ENCODE measurements at places on chromosomes 1 and 21.
A peak's percentile ranks its signal among the peaks of the same experiment; 100 is the strongest.

DNA sequence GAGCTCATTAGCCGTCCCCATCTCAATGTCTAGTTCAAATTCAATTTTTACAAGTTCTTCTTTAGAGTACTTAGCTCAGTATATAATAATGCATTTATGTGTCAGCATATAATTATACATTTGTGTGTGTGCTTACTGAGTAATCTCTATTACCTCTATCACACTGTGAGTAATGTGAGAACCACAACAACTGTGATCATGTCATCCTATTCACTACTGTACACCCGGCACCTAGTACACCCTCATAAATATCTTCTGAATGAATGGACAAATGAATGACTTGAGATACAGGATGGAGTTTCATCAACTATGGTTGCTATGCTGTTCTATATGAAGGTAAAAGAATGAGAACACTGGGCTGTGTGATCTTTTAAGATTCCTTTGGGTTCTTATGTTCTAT, 124.0 kb downstream of the GPATCH2 start:
- DNase-seq: no peak

GRCh38 chr1:206507284-206508129, at the start of gene RASSF5:
Gene RASSF5 (plus strand): TSS chr1:206507531. CDS start chr1:206507603, 72 bp downstream.
- peak; percentile 88 for DNase-seq

- DNase-seq: no peak
Observed at GRCh38 chr1:107529511-107530149, 388.8 kb downstream of the NTNG1 start.

GRCh38 chr1:91818713-91818975, 67.3 kb downstream of the TGFBR3 start:
- no peak for DNase-seq

DNA sequence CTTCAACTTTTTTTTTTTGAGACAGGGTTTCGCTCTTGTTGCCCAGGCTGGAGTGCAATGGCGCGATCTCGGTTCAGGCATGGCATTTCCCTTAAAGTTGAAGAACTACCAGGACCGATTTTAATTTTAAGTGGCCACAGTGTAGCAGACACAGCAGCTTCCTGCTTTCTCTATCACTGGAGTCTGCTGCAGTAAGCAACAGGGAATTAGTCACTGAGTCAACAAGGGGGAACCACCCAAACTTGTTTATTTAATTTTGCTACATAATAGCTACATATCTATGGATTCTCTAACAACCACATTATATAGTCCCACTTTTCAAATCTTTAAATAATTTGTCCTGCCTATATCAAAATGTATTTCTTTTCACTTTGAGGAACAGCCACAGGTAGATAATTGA, 12.5 kb upstream of the TNNI3K start:
- DNase-seq: no peak

- no peak for DNase-seq
Observed at GRCh38 chr1:57269630-57270225, 154.1 kb downstream of the DAB1 start.

DNA sequence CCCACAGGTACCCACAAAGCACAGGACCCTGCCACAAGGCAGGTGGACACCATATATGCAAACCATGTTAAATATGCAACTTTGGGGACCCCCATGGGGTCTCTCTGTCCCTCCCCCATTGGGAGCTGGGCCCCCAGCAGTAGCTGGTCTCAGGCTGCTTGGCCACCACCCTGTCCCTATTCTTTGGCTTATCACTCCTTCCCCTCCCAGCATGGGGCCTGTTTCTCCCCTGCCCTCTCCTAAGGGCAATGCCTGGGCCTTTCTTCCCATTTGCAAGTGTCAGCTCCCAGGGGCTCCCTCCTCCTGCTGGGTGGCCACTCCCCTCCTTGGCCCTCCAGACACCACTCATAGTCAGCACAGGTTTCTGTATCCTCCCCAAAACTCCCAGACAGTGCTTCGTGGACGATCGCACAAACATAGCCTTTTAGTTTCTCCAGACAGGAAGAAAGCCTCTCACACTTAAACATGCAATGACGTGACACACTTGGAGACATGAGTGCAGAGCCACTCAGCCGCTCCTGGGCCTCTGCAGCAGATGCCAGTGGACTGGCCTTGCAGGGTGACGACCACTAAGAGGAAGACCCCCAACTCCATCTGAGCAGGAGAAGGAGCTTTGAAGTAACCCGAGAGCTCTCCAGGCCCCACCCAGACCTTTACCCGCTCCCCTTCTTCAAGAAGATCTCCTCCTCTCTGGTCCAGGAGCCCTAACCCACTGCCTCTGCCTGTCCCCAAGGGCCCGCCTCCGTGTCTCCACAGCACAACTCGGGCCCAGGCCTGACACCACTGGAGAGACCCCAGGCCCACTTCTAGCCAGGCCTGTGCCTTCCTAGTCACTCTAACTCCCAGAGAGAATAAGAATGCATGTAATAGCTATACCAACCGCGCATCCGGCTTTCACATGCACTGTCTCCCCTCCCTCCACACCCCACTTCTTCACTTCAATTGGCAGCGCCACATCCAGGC, 22.9 kb downstream of the CITED4 start:
- no peak for DNase-seq

- DNase-seq: no peak
Observed at GRCh38 chr1:32438136-32438535, 26.7 kb upstream of the ZBTB8B start.

DNA sequence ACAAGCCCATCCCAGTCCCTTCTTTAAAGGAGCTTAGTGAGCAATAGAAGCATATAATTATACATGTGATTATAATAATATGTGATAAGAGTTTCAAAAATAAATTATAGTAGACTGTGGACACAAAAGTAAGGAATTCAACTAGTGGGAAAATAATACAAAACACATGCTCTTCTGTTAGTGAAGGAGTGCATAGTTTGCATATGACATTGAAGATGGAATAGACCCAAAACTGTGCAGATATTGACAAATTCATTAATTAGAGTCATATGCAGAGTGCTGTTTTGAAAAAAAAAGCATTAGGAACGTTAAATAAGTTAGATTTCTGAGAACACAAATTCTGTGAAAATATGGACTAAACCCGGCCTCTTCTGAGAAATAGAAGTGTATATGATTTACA, 278.8 kb downstream of the ASTN1 start:
- no peak for DNase-seq

GRCh38 chr1:194929357-194929756, 1678.9 kb downstream of the KCNT2 start:
- DNase-seq: no peak

GRCh38 chr1:228747301-228747935, 12.1 kb downstream of the RHOU start:
- no peak for DNase-seq

DNA sequence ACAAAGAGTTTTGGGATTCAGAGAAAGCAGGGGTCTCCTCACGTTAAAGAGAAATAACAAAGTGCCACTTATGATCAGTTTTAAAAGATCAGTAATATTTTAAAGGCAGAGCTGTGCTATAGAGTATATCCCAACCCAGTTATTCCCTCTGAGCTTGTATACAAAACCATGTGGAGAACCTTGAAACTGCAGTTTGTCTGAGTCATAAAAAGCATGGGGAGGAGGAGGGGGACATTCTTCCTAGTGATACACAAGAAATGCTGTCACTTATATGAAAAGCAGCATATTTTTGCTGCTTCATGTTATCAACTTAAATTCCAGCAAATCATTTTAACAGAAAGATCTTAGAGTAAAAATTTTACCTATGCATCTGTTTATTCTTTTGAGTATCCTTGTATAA, 244.5 kb downstream of the GPR52 start:
- no peak for DNase-seq

- peak; percentile 9 for DNase-seq
Observed at GRCh38 chr1:153293851-153294250, 18.9 kb downstream of the PGLYRP3 start.

- DNase-seq: no peak
Observed at GRCh38 chr1:46812065-46812963, 13.5 kb downstream of the CYP4B1 start.

- DNase-seq: no peak
Observed at GRCh38 chr1:191695865-191696264, 462.4 kb upstream of the RGS18 start.

GRCh38 chr1:77544845-77545244, 137.6 kb downstream of the ZZZ3 start:
- no peak for DNase-seq

GRCh38 chr1:233695901-233696300, 82.0 kb downstream of the KCNK1 start:
- no peak for DNase-seq

DNA sequence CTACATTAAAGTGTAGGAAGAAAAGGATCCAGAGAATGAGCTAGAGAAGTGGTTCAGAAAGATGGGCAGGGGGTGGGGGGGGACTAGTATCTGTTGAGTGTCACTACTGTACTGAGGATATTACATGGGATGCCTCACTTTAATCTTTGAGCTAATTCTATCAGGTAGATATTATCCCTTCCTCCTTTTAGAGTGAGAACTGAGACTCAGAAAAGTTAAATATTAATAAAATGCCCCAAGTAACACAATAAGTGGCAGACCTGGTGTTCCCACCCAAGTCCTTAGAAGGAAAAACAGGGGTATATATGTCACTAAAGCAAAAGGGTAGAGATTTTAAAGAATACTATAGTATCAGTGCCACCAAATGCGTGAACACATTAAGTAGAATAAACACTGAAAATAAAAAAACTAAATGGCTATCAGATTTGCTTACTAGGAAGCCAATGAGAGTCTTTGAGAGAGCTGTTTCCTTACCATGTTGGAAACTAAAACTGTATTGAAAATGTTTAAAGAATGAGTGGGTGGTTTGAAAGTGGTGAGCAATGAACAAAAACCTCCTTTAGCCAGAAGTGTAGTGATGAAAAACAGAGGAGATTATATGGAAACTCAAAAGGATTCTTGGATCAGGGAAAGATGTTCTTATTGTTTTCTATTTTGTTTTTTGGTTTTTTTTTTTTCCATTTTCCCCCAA, 230.8 kb downstream of the BARHL2 start:
- DNase-seq: no peak

- no peak for DNase-seq
Observed at GRCh38 chr1:110281363-110282290, 57.5 kb upstream of the RBM15 start.

GRCh38 chr1:6547301-6547700, 7.0 kb downstream of the NOL9 start:
- no peak for DNase-seq

GRCh38 chr1:235898126-235898525, 31.4 kb upstream of the LYST start:
- no peak for DNase-seq

- DNase-seq: no peak
Observed at GRCh38 chr1:240630409-240630808, 18.5 kb upstream of the GREM2 start.

- no peak for DNase-seq
Observed at GRCh38 chr1:51070011-51070410, 32.0 kb upstream of the C1orf185 start.

DNA sequence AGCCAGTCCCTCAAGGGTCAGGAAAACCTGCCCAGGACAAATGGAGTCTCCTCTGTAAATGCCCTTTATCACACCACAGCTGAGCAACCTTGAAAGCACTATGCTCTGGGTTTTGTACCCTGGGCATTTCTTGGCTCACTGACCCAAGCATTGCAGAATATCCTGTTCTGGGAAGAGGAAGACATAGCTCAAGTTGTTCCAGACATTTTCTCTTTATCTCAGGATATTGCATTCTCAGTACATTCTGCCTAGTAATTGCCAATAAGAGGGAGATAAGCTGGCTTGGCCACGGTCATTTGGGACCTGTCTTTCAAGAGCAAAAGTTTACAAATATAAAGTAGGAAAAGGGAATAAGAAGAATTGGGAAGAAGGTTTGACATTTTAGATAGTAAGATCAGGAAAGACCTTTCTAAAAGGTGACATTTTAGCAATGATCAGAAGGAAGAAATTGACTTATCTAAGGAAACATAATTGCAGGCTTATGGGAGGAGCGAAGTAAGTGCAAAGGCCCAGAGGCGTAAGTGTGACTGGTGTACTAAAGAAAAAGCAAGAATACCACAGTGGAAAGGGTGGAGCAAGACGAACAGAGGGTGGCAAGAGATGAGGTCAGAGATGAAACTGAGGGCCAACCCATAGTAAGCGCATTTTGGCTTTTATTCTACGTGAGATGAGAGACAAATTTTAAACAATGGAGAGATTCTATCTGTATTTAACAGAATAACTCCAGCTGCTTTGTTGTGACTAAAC, 394.0 kb upstream of the CXADR start:
- peak; percentile 79 for DNase-seq

GRCh38 chr1:77905603-77906002, 17.2 kb downstream of the NEXN start:
- DNase-seq: no peak

- DNase-seq: no peak
Observed at GRCh38 chr1:45327644-45328515, 1.2 kb downstream of the HPDL start.

GRCh38 chr1:227437495-227438008, 119.3 kb upstream of the CDC42BPA start:
- DNase-seq: no peak

DNA sequence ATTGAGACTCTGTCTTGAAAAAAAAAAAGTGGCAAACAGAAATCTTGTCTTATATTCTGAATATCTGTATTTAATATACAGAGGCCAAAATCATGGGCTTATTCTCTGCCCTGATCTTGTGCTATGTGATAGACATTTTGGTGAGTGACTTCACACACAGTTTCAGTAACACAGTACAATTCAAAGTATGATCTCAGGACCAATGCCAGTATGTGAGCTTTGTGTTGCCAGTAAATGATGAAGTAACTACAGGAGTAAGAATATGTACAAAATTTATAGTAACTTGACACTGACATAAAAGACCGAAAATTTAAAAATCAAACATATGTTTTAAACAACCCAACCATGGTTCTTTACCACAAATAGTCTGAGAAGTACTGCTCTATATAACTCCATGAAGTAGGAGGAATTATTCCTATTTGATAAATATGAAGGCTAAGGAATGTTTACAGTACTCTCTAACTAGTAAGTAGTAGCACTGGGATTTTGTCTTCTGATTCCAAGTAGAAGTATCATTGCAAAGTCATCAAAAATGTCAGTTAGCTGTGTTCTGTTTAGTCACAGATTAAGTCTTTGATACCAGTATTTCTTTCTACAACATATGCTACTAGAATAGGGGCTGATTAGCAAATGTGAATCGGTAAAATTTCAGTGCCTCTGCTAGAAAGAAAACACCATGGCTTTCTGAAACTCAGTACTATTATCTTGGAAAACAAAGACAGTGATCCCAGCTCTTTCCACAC, 25.3 kb downstream of the DPH5 start:
- DNase-seq: no peak
